IPS DF 19.7 (cell line): ENCODE measurements at places on chromosomes 5 and 9.

- no peak for DNase-seq
Measured at GRCh38 chr5:57244331-57244730, 70.5 kb downstream of the GPBP1 start.

- DNase-seq: no peak
Measured at GRCh38 chr9:96051423-96051822, 175.9 kb downstream of the ERCC6L2 start.

- DNase-seq: no peak
Measured at GRCh38 chr5:50562694-50563093, 103.7 kb upstream of the PARP8 start.

GRCh38 chr9:21016701-21017491 lies 14.5 kb downstream of the HACD4 start:
- no peak for DNase-seq

- DNase-seq: no peak
Measured at GRCh38 chr5:107538805-107539445, 131.8 kb downstream of the EFNA5 start.

DNA sequence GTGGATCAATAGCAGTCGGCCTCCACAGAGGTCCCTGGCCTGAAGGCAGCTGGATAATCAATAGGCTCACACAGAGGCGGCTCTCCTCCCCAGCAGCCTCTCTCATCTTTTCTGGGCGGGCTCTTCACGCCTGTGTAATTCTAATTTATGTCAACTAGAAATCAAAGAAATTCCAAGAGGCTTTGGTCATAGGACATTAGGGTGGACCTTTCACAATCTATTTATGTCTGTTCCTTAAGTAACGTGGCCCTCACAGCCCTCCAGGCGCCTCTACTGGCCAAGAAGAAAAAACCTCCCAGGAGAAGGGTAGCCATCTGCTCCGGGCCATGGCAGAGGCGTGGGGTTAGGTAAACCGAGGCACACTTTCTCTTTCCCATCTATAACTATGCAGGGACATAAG lies 205.1 kb upstream of the EFNA5 start:
- no peak for DNase-seq

DNA sequence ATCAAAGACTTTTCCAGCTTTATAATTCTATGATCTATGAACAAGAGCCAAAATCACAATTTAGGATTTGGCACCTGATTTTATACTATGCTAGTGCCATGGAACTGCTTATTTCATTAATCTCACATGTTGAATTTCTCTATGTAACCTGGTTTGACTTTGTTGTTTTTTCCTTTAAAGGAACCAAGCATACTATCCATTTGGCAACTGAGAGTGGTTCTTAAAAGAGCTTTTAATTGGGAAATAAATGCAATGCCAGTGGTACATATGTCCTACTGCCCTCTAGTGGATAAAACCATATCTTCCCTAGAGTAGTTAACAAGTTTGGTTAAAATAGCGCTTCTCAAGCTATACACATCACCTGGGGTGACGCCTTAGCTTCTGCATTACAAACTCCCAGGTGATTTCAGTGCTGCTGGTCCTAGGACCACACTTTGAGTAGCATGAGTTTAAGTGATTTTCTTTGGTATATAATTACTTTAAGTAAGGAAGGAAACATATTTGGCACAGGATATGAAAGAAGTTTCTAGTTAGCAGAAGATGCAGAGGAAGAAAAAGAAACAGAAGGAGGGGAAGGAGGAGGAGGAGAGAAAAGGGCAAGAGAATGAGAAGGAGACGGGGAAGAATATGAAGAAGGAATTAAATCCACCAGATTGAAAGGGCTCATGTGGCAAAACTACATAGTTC lies 56.8 kb downstream of the FGF10 start:
- peak; percentile 23 for DNase-seq

- no peak for DNase-seq
Measured at GRCh38 chr5:32089146-32090000, 84.7 kb downstream of the GOLPH3 start.

- DNase-seq: no peak
Measured at GRCh38 chr9:129141066-129142041, 30.1 kb downstream of the PTPA start.

GRCh38 chr9:97447001-97447400 lies 35.1 kb downstream of the TDRD7 start:
- no peak for DNase-seq

DNA sequence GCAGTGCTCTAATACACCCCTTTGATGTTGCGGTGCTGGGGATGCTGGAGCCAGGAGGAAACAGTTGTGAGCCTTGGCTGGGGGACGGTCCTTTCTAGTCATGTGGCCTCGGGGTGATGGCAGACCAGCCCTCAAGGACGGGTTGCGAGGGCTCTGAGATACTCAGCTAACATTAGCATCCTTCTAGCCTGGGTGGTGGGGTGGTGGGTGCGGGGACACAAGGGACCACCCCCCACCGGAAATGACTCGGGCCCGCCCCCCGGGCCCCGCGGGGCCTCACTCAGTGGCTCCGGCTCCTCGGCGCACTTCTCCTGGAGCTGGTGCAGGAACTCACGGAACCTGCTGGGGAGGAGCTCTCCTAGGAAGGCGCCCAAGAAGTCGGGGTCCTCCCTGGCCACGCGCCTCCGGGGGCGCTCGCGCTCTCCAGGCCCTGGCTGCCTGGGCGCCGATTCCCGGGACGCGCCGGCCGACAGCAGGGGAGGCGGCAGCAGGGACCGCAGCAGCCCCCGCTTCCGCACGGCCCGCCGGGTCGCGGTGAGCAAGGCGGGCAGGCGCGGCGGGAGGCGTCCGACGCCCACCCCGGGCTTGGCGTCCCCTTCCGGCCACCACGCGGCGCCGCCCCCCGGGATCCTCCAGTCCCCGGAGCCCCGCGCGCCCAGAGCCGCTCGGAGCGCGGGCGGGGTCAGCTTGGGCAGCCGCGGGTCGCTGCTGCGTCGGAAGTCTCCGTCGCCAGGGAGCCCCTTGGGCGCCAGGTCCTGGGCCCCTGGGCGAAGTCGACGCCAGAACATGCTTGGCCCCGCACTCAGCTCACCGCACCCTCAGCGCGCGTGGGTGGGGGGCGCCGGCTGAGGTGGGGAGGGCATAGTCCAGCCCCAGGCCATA lies 873 bp downstream of the C9orf50 start:
- DNase-seq: no peak

DNA sequence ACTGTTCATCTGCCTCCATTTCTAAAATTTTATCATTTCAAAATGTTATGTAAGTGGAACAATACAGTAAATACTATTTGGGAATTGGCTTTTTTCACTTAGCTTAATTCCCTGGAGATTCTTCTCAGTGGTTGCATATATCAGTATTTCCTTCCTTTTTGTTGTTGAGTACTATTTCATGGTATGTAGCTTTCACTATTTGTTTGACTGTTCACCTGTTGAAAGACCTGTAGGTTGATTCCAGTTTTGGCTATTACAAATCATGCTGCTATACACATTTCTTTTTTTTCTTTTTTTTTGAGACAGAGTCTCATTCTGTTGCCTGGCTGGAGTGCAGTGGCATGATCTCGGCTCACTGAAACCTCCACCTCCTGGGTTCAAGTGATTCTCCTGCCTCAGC lies 33.0 kb upstream of the PWWP2A start:
- no peak for DNase-seq
